ENCODE measurements at places on chromosomes 3 and 15. TPM values are rescaled to one million over a fixed set of nuclear protein-coding genes. Genes with fewer than 3 reads are reported as not detected.

Gene ST6GAL1
- polyA plus RNA-seq = 15.1 TPM

Gene PLXND1
- polyA plus RNA-seq = 128 TPM

DNA sequence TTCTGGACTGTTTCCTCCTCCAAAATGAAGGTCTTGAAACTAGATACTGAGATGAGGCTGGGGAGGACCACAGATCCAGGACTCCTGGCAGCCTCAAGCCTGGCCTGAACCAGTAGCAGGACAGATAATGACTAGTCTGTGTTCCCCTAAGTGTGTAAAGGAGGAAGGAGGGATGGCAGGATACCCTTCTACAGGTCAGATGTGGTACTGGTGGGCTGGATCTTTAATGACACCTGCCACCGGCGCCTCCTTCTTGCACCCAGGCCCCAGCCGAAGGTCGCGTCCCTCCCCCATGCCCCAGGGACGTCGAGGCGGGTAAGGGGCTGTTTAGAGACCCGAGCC, 556 bp downstream of the USP19 start:
- no peak for DNase-seq

DNA sequence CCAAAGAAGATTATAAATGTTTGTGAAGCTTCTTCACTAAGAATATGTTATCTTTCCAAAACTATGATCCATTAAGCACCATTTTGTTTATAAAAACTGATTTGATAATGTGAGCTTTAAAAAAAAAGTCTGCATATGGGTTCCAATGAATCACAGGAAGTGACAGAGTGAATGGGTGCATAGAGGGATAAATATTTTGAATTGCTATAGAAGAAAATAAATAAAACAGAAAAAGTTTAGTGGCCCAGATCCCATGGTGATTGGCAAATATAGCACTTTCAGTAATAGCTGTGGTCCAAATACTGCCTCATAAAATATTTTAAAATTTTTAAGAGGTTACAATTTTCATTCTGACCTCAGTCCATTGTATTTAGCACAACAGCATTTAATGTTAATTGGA, 19.2 kb downstream of the CPA3 start:
- no peak for DNase-seq

DNA sequence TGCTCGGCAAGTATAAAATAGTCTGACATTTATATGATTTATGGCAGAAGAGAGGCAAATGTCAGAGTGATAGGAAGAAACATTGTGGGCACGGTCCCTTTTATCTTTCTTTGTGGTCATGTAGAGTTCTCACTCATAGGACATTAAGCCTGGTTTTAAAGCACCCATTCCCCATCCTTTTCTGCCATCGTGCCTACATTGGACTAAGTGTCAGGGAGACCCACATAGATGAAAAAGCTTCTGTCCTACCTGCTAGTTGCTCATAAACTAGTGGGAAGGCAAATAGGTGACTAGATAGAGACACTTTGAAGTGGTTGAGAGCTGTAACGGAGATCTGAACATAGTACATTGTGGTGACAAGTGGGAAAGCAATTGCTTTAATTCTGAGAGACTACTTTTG, 155.7 kb downstream of the B3GALNT1 start:
- DNase-seq = no peak

- DNase-seq = no peak
These were observed 50.3 kb upstream of the PPP2R3A start for GRCh38 chr3:135915206-135915605.
